ENCODE measurements at places on chromosomes 1 and 21.

DNA sequence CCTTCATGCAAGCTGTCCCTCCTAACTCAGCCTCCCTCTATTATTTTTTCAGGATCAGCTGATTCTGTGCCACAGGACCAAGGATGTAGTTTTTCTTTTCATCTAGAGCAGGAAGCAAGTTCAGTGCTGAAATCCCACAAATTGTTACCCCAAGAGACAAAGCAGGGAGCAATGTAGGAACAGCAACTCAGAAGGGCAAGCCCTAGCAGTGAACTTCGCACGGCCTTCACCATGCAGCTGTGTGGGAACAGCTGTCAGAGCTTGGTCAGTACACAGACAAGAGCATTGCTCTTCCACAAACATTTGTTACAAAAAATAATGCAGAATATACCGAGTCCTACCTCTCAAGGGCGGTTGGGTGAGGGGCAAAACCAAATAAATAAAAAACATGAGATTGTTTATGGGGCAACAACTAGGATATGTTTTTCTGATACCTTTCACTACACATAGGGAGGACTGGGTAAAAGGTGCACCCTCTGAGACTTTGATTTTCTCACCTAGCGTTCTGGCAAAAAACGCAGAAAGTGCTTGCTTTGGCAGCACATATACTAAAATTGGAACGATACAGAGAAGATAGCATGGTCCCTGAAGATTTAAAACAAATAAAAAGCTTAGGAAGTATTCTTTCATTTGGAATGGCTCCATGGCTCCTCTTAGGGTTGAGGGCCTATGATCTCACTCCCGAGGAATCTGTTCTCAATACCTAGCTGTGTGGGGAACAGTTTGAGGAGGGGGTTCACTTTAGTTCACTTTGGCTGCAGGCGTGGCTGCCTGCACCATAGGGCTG lies 37.1 kb upstream of the ANGPTL7 start:
- DNase-seq: no peak

DNA sequence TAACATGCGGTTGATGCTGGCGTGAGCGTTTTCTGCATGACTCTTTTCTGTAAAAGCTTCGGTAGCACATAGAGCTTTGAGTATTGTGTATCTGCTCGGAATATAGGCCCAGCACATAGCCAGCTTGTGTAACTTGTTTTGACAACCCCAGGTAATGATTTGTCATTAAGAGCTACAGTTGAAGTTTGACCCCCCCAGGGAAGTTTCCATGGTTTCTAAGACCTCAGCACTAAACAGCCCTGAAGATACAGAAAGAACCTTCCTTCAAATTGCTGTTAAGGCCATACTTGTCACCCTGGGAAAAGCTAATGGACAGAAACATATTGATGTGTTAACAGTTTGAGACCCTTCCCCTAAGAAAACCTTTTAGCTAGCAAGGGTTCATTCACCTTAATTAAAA lies 380.7 kb downstream of the PRDM2 start:
- no peak for DNase-seq

- DNase-seq: no peak
Observed at GRCh38 chr1:88744142-88744541, 60.1 kb downstream of the PKN2 start.

GRCh38 chr21:37166733-37167132 lies 93.7 kb downstream of the TTC3 start:
- DNase-seq: peak; percentile 17

Measured in HTR-8/SVneo (cell line).